ENCODE measurements at places on chromosomes 13 and 19. TPM values are rescaled to one million over a fixed set of nuclear protein-coding genes. Genes with fewer than 3 reads are reported as not detected.
A peak's percentile ranks its signal among the peaks of the same experiment; 100 is the strongest.

The ARHGAP33 gene
- 8.9 TPM for total RNA-seq

The PSG11 gene
- total RNA-seq = not detected

DNA sequence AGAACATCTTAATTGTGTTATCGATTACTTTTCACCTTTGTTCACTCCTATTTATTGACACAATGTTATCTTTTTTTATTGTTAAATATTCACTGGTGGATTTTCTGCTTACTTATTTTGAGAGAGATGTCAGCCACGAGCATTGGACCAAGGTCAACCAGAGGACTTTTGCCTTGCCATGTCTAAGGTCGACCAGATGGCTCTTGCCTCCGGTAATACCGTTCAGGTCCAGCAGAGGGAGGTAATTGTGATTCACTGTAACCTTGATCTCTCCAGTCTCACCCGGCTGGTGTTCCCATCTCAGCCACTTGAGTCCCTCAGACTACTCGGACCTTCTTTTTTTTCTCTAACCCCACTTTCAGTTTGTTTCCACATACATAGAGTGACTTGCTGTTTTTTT is 1438.1 kb downstream of the UQCRFS1 start:
- peak; percentile 59 for DNase-seq

DNA sequence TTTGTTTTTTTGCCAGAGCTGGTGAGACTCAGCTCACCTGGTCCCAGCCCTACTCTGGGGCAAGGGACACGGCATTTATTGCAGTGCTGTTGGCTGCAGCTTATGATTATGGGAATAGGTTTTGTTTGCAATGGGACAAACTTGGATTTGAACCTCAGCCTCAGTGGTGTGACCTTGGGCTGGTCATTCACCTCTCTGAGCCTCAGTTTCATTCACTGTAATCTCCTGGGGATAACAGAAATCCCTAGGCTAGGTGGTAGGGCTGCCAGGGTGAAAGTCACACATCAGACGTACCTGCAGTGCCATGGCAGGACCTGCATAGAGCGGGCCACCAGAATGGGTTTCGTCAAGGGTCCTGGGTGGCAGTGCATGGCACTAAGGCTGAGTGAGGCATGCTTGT is 73.7 kb upstream of the MEDAG start:
- DNase-seq = no peak

DNA sequence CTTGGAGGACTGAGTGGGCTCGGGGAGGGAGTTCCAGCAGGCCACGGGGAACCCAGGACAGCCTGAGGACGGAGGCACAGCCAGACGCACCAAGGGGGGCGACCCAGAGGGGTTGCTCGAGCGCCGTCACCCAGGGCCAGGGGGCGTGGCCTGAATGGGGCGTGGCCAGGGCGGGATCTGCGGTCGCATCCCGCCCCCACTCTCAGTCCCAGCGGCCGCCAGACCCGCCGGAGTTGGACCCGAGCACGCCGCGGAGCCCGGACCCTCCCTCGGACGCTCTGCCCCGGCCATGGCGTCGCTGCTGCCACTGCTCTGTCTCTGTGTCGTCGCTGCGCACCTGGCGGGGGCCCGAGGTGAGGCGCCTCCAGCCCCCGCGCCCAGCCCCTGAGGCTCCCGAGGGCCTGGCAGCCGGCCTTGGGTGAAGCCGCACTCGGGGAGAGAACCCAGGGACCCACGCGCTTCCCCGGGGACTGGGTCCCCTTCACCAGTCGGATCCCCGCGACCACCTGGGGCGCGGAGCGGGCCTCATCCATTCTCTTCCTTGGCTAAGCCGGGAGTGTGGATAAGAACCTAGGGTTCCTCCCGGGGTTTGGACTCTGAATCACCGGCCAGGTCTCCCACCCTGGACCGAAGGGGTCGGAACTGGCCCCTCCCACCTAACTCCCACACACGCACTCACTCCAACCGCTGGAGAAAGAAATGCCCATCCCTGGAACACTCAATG is at the start of gene CILP2:
CILP2 (plus strand) TSS at position 205 of the 724 bp plus-strand sequence; CDS start at position 290, 85 bp downstream.
- peak; percentile 65 for DNase-seq

DNA sequence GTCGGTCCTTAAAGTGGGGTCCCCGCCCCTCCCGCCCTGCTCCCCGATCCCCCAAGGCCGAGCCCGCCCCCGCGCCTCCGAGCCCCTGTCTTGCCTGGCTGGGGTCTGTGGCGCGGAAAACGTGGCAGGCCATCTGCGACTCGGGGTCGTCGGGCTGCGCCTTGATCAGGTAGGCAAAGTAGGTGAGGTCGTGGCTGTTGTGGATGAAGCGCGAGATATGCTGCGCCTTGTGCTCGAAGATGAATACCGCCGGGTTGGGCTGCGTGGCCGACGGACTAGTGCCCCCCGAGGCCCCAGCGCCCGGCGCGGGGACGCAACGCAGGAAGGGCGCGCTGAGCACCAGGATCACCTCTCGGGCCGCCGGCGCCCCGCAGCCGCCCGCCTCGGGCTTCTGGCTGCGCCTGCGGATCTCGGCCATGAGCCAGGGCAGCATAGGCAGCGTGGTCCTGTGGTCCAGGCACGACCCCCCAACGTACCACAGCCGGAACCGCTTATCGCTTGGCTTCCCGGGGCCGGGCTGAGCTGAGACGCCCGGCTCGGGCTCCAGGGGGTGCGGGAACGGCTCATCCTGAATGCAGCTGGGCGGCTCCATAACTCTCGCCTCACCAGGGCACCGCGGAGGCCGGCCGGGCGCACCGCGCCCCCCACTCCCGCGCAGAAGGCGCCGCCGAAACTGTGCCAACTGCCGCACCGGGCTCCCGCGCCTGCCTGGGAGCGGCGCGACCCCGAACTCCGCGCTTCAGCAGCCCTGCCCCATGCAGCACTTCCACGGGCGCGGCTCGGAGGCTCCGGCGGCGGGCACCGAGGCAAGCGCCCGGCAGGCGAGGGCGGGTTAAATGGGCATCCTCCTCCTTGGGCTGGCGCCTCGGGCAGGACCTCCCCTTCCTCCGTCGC is 546 bp downstream of the TBC1D4 start:
- peak; percentile 65 for DNase-seq

Data from SJCRH30 (cell line).